ENCODE measurements at places on chromosomes 6 and 20.

GRCh38 chr6:35718911-35719381 lies 17.9 kb upstream of the ARMC12 start:
- H3K4me1 ChIP-seq = peaks cover 81% of the 10 kb centered on the region
- no peak for DNase-seq
- H3K4me3 ChIP-seq = peak overlapping the region; percentile 31
- H3K27ac ChIP-seq = peak overlapping the region; percentile 100
- no peaks in the 10 kb centered on the region for H3K27me3 ChIP-seq

DNA sequence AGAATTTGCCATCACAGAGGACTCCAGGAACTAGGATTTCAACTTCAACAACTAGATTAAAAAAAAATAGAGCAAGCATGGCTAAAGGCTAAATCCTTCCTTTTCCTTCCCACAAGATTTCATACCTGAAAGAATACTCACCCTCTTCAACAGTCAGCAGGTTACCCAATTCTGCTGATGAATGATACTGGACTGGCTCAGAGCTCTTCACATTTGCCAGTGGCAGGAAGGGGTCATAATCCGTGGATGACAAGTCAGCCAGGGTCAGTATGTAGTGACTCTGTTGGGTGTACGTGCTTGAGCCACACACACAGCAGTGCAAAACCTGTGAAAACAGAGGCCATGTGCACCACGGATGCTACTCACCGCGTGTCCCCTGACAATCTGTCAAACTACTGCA lies 152.9 kb downstream of the INSM1 start:
- no peaks in the 10 kb centered on the region for H3K27me3 ChIP-seq
- DNase-seq = no peak
- no peak overlapping the region for H3K27ac ChIP-seq
- H3K4me3 ChIP-seq = no peak overlapping the region
- peaks cover 57% of the 10 kb centered on the region for H3K36me3 ChIP-seq

DNA sequence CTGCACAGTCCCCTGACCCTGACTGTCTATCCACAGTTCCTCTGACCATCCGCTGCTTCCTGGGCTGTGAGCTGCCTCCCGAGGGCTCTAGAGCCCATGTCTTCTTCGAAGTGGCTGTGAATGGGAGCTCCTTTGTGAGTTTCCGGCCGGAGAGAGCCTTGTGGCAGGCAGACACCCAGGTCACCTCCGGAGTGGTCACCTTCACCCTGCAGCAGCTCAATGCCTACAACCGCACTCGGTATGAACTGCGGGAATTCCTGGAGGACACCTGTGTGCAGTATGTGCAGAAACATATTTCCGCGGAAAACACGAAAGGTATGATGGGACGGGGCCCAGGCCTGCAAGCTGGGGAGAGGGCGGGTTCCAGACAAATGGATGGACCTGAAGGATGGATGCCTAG lies 4.3 kb downstream of the PROCR start:
- no peak overlapping the region for H3K4me3 ChIP-seq
- H3K4me1 ChIP-seq = peaks cover 33% of the 10 kb centered on the region

GRCh38 chr6:36897609-36898008 lies 11.9 kb downstream of the C6orf89 start:
- no peak overlapping the region for H3K27ac ChIP-seq
- peaks cover 29% of the 10 kb centered on the region for H3K36me3 ChIP-seq
- no peak for DNase-seq
- H3K27me3 ChIP-seq = no peaks in the 10 kb centered on the region

DNA sequence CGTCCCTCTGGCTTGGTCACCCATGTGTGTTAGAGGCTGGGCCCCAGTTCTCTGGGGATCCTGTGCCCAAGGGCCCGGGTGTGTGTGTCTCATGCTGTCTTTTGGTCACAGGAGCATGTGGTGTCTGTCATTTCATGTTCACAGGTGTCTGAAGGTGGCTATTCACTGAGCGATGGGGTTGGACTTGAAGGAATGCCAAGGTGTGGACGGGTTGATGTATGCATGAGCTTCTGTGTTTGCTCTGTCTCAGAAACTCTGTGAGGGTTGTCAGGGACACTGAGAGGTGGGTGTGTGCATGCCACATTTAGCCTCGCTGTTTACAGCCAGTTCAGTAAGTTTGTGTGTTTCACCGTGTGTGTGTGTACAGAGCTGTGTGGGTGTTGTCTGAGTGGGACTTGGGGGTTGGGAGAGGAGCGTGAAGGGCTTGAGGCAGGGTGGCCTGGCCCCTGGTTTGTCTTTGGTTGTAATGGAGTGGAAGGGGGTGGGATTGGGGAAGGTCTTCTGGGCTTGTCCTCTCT lies 1.2 kb downstream of the DDR1 start:
- DNase-seq = no peak
- H3K4me3 ChIP-seq = peak overlapping the region; percentile 67
- peak overlapping the region; percentile 91 for H3K27ac ChIP-seq
- peaks cover 17% of the 10 kb centered on the region for H3K36me3 ChIP-seq

DNA sequence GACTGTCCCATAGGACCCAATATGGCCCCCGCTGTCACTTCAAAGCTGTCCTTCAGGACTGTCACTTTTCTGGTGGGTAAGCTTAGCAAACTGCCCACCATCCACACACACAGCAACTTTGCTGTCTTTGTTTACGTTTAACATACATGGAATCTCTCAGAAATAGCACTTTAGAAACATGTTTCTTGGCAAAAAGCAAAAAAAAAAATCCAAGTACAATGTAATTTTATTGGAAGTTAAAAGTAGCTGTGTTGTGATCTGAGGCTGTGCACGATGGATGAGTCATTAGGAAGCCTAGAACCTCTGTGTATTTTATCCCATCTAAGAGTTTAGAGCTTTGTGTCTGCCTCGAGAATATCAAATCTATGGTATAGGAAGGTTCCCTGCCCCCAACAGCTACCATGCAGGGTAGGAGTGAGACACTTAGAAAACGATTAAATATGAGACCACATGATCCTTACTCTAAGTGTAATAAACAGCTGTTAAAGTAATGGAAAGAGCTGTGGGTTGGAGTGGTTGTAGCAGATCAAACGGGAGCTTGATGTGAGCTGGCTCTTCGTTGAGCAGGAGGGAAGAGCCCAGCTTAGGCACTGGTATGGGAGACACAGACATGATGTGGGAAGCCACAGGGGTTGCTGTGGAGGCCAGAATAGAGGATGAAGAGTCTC lies 119.5 kb downstream of the PLEKHG1 start:
- H3K4me3 ChIP-seq = no peak overlapping the region
- H3K4me1 ChIP-seq = no peaks in the 10 kb centered on the region
- no peaks in the 10 kb centered on the region for H3K27me3 ChIP-seq
- H3K27ac ChIP-seq = no peak overlapping the region
- H3K36me3 ChIP-seq = no peaks in the 10 kb centered on the region

DNA sequence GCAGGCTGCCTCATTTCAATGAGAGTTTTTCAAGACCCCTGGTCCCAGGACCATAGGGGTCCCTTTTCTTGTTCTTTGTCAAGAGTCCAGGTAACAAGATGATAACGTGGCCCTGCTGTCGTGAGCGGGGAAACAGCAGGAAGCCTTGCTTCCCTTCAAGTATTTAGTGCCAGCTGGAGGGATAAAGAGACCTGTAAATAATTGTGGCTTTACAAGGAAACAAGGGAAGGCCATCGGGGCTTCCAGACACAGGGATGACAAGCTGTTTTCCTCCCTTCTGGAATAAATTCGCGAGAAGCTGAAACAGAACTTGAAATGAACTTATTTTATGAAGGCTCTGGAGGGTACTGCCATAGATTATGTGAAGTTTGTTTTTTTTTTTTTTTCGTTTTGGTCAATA lies 163.2 kb downstream of the SYNDIG1 start:
- no peaks in the 10 kb centered on the region for H3K36me3 ChIP-seq
- H3K27ac ChIP-seq = no peak overlapping the region
- H3K4me3 ChIP-seq = no peak overlapping the region
- no peaks in the 10 kb centered on the region for H3K27me3 ChIP-seq

GRCh38 chr20:38238829-38239228 lies 21.7 kb downstream of the KIAA1755 start:
- H3K4me3 ChIP-seq = no peak overlapping the region
- H3K27me3 ChIP-seq = no peaks in the 10 kb centered on the region
- DNase-seq = no peak
- H3K36me3 ChIP-seq = no peaks in the 10 kb centered on the region
- H3K4me1 ChIP-seq = no peaks in the 10 kb centered on the region
